Activated CD8-positive, alpha-beta memory T cell treated with anti-CD3 and anti-CD28 coated beads, Interleukin-2, amount 50 U/mL, for 4 hours (primary cell): ENCODE measurements at places on chromosomes 16 and 17.

DNA sequence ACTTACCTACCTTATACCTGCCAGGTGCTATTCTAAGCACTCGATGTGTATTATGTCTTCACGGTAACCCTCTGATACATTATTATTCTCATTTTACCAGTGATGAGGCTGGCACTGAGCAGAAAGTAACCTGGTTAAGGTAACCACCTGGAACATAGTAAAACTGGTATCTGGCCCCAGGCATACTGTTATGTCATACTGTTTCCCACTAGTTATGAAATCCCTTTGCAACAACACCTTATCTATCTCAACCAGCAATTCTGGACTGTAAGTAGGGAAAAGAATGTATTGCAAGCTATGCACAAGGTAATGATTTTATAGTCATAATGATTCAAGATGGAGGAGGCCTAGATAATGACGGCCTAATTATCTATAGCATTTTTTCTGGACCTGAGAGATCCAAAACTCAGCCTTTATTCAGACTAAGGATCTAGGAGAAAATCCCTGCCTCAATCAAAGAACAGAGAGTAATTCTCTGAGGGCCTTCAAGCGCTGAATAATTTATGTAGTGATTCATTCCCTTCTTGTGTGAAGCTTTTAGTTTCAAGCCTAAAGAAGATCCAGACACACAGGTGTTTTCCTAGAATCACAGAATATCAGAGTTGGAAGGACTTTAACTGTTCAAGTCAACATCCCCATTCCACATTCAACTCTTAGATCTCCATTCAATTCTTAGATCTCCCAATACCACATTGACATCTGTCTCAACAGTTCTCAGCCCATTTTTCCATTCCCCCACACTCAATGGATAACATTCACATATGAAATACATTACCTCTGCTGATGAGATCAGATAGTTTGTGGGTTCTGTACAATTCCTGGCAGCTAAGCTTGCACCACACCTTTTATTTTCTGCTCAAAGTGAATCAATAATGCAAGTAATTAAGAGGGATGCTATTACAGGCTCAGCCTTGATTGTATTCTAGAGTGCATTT, 14.9 kb upstream of the MMD start:
- no peak for DNase-seq

GRCh38 chr16:84446084-84446483, 58.4 kb downstream of the MEAK7 start:
- no peak for DNase-seq

DNA sequence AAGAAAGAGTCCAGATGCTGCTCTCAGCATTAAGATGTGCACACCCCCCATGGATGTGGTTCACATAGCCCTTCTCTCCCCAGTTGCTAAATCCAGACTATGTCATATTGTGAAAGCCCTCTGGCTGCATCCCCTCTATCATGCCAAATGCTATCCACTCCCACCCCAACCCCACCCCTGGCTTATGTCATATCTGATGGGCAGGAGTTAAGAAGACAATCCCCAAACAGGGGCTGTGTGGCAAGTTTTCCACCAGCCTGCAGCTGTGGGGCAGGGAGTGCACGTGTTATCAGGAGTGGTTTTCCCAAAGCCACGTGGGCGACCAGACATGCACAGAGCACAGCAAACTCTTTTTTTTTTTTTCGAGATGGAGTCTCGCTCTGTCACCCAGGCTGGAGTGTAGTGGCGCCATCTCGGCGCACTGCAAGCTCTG, 10.0 kb downstream of the FAM117A start:
- DNase-seq, result no peak

- DNase-seq, result peak; percentile 12
These were observed 3.6 kb upstream of the TMEM92 start for GRCh38 chr17:50270435-50271362.

DNA sequence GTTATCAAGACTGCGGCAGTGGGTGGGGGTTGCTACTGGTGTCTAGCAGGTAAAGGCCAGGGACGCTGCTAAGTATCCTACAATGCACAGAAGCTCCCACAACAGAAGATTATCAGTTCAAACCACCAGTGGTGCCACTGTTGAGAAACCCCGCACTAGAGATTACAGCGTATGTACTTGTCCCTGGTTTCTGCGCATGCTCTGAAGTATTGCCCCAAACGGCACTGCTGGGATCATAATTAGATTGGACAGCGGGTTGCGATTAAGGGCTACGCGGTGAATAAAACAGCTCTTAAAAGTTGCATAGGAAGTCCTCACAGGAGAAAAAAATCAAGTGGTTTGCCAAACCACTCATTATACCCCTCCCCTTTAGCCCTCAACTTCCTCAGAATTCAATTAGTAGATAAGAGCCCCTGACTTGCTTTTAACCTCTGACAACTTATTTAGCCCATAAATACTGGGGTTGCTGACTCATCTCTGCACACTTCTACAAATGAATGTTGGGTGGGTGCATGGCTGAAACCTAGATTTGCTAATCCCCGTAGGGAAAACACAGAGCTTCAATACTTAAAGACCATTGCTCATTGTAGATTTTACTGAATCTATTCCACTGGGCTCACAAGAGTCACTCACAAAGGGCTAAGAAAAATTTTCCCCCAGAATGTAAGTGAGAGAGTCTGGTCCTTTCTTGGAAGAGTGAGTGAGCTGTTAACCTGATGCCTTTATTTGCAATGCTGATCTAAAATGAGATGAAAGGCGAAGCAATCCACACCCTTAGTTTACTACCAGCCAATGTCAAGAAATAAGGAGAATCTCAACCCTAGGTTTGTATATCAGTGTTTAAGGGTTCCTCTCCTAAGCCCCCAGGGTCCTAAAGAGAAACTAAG, 91.8 kb downstream of the RGS9 start:
- DNase-seq, result no peak

DNA sequence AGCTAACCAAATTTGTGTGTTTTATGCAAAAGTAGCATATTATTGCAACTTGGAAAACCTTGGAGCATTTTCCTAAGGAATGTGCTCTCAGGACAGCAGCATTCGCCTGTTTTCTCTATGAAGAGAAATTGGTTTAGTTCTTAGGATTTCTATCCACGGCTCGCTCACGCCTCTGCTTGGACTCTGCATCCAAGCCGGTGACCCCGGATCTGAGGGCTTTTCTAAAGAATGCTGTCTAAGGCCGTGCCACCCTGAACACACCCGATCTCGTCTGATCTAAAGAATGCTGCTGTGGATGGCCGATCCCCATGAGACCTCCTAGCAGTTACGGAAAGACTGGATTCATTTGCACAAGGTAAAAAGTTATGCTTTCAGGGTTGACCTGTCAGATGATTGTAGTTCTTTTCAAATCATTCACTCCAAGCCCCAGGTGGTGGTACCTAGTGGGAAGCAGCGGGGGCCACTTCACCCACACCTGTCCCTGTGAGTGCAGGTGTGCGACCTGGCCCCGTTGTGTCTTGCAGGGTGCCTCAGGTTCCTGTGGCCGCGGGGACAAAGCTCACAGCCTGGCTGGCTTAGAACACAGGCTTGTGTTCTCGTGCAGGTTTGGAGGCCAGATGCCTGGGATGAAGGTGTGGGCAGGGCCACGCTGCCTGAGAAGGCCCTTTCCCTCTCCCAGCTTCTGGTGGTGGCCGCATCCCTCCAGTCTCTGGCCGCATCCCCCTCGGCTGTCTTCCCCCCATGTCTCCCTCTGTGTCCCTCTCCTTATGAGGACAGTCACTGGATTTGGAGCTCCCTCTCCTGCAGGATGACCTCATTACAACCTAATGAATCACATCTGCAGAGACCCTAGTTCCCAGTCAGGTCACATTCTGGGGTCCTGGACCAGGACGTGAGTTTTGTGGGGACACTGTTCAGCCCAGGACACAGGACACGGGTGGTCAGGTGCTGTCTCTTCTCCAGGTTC, 71.1 kb downstream of the BANP start:
- DNase-seq, result no peak

DNA sequence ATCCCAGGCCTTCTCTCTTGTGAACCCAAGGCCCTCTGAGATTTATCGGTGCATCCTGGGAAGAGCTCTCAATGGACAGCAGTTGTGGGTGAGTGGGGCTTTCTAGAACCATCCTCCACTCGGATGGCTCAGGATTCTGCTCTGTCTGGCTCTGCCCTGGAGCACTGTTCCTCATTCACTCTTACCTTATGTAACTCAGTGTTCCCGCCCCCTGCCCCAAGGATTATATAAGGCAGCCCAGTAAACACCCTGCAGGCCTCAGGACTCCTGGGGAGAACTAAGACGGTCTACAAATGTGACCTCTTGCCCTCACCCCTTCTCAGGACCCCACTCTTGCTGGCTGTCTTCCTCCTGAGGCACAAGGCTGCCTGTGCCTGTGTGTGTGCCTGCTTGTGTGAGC, 3.8 kb downstream of the RPRML start:
- DNase-seq, result no peak

DNA sequence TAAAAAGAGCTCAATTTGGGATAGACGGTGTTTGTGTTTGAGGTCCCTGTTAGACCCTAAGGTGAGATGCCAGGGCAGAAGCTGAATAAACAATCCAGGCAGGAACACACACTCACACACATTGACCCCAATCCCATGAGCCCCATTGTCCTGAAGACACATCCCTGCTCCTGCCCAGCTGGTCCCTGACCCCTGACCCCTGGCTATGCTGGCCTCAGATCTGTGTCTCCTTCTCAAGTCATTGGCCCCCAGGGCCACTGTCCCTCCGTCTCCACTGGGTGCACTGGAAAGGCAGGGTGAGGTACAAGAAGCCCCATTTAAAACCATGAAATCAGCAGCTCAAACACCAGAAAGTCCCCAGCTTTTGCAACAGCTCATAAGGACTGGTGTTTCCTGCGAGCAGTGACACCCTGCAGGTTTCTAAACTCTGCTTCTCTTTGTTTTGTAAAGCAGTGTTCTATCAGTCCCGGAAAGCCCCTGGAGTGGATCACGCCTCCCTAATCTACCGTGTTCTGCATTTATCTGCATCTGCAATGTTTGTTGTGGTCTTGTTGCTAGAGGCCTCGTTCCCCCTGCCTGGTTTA, 18.0 kb upstream of the ASGR2 start:
- peak; percentile 52 for DNase-seq

DNA sequence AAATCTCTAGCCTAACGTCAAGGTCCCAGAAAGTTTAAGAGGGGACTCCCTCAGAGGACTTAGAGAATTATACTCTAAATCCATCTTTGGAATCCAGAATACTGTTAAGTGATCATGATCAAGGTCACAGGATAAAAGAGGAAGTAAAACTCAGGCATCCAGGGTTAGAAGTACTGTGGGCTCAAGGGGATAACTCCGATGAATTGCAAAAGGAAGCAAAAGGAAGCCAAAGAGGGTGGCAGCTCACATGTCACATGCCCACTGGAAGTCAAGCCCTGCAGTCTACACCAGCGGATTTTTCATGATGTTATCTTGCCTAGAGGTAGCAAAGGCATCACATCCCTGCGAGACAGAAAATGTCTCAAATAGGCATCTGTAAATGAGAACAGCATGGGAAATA, 3.8 kb downstream of the ZNF821 start:
- no peak for DNase-seq

DNA sequence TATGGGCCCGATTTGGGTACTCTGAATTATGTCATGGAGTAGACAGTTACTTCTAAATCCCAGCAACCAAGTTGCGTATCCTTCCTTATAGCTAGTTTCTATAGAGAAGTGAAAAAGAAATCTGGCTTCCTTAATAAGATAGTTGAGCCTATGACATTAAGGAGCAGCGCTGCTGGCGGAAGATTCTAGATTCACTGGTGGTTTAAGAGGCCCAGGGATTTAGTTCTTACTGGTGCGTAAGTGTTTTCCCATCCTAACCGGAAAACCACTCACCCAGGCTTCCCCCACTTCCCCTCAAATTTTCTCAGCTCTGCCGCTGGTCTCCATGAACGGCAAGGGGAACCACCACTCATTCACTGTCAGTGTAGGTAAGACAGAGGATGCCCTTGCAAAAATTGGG, 230.4 kb downstream of the CPPED1 start:
- DNase-seq, result no peak

DNA sequence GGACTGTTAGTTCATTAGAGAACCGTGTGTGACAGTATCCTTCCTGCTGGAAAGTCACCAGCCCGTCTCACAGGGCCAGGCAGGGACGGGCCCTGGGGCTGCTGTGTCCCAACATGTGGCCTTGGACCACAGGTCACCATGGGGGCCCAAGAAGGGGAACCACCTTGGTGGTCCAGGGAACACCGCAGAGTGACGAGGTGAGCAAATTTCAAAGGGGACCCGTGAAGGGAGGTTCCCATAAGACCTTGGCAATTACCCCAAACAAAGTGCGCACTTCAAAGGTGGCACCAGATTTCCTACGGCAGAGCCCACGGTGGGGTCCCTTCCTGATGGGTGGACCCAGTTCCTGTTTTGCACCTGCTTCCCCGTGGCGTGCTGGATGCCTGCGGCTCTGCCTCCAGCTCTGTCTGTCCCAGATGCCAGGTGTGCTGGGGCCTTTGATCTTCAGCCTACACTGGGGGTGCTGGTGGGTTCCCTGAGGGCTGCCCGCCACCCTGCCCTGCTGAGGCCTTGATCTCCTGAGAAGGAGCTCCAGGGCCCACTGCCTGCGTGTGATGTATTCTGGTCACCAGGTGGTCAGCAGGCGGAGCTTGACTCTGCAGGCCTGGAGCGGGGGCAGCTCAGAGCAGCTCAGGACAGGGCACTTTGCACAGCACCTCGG, 27.0 kb downstream of the SLC7A5 start:
- no peak for DNase-seq

GRCh38 chr16:27429330-27429871, 27.4 kb downstream of the IL21R start:
- no peak for DNase-seq

DNA sequence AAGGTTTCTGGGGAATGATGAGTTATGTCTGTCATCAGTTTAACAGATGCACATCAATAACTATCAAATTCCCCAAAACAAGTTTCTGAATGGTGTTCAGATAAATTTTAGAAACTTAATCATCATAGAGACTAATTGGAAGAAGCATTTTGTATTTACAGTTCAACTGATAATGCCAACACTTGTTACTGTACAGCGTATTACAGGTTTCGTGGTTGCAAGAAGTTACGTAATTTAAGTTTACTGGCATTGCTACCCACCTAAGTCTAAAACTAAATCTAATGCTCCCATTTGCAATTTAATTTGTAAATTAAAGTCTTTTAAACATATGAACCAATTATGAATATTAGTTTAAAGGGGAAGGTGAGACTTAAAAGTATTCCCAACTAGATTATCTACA, 3.0 kb downstream of the SRSF1 start:
- no peak for DNase-seq

DNA sequence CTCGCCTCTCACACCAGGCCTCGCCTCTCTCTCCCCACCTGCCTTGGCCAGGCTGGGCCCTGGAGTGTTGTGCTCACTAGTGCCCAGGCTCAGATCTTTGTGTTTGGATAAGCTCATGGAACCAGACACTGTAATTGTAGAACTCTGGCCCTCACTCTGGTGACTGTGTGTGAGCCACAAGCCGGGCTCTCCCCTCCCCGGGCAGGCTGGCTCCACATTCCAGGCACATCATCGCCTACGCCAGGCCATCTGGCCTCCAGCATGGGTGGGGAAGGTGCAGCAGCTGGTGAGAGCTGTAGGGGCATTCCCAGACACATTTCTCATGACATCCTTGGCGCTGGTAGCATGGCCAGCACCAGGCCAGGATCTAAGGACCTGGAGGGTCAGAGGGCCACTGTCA, 202.3 kb downstream of the RAB11FIP4 start:
- DNase-seq, result no peak

GRCh38 chr16:50989047-50989446, 162.0 kb downstream of the SALL1 start:
- no peak for DNase-seq
